Stimulated activated CD8-positive, alpha-beta memory T cell treated with anti-CD3 and anti-CD28 coated beads, Interleukin-7, amount 100 ng/mL, for 48 hours (primary cell): ENCODE measurements at places on chromosomes 11 and 22.

DNA sequence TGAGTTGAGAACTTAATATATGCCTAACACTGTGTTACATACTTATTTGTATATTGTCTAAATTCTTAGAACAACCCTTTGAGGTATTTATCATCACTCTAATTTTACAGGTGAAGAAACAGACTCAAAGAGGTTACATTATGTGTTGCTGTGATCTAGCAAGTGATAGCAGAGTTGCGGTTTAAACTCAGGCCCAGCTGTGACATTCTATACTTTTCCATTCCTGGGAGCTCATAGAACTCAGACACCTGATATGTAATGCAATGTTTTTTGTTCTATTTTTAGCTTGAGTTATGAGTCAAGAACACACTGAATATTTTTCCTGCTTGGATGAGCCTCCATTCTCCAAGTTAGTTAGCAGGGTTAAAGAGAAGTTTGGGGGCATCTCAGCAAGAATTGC lies 449.7 kb upstream of the DDI1 start:
- DNase-seq, result no peak

- no peak for DNase-seq
Observed at GRCh38 chr11:20770414-20770946, 101.1 kb downstream of the NELL1 start.

- no peak for DNase-seq
Observed at GRCh38 chr22:48099671-48100070, 1337.2 kb downstream of the TBC1D22A start.

DNA sequence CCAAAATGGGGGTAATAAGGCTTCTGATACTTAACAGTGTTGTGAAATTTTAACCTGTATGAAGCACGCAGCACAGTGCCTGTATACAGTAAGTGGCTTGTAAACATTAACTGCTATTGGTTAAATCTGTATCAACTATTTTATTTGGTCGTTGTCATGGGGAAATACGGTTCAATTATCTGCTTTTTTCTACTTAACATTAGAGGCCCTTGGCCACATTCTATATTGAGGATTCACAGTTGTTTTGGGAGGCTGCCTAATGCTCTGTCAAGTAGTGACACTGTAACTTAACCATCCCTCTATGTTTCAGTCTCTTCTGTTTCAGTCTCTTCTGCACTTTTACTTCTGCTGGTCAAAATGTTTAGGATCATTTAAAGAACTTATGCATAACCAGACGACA lies 95.6 kb downstream of the LDLRAD3 start:
- DNase-seq, result no peak

DNA sequence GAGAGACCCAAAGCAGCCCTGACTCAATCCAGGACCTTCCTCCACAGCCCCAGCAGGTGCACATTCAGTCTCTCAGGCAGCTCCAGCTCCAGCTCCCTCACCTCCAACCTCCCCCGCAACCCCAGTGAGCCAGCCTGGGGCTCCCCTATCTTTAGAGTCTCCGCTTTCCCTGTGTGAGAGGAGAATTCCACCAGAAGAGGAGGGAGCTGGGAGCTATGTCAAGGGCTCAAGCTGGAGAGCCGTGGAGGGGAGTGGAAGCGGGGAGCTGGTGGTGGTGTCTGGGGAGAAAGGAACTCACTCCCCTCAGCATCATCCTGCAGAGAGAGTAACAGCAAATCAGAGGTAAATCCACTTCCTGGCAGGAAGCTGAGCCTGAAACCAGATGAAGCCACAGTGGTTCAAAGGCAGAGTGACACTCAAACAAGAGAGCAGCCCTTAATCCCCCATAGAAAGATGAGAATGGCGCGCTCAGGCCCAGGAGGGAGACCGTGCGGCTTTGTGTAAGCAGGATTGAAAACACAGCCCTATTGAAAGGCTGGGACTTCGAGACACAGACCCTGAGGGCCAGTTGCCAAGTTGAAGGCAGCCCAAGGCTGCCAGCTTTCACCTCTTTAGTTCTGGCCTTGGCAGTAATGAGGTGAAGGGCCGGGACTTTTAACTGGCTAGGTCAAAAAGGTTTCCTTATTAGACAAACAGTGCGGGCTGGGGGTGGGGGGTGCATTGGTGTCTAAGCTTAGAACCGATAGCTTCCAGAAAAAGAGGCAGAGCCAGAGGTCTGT lies 21.4 kb upstream of the CDON start:
- peak; percentile 19 for DNase-seq

DNA sequence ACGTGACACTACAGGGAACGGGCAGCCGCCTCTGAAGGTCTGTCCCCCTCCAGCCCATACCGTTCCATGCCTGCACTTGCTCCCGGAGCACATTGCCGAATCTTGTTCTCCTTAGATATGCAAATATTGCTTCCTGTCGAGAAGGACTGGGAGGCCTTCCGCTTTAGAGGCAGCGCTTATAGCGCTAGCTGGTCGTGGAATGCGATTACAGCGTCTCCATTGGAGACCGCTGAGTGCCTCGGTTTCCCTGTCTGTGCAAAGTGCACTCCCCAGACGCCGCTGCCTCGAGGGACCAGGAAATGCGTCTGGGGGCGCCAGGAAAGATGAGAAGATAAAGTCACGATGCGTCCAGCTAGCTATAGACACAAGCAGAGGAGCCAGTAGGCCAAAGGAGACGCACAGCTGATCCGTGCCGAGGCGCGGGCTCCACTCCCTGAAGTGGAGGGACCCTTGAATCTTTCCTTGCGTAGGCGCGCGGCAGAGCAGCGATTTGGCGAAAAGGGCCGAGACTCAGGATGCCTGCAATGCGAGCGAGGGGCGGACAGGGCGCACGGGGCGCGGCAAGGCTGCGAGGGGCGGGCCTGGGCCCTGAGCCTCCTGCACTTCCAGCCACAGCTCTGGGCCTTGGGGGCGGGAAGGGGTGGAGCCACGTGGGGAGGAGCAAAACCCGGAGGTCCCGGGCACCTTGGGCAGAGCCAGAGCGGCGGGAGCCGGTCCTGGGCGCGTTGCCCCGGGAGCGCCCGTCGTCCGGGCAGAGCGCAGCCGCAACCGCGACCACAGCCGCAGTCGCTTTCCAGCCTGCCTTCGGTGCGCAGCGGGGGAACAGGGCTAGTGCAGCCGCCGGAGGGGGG lies at the start of gene RASSF10:
Gene RASSF10, plus strand, starts transcription at position 692 of the 851 bp plus-strand sequence. CDS start 261 bp downstream, outside the sequence.
- DNase-seq, result no peak

DNA sequence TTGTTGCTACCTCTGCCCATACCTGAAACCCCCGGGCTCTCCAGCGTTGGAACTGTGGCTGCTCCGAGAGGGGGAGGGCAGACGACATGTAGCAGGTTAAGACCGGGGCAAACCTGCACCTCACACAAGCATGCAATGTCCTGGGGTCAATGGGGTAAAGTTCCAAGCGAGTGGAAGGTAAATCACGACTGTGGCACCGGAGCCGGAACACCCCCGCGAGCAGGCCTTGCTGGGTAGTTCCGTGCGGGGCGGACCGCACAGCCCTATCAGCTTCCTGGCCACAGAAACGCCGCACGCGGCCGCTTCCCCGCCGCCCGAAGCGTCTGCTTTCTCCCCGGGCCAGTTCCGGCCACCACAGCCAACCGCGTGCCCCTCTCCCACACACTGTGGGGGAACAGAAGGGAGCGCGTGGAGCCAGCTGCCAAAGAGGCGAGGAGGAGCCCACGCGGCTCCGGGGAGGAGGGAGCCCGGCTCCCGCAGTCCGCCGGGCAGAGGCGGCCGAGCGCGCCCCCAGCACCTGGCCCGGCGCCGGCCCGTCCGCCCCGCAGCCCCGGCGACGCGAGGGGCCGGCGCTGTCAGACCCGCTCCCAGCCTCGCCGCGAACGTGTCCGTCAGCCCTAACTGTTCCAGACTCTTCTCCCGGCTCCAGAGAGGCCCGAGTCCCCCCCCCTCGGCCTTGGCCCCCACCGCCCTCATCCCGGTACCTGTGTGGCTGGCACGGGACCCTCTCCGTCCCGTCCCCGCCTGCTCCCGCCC lies 1.6 kb downstream of the SPTBN2 start:
- DNase-seq, result no peak

- no peak for DNase-seq
Observed at GRCh38 chr22:37472418-37473006, 13.7 kb downstream of the MFNG start.

DNA sequence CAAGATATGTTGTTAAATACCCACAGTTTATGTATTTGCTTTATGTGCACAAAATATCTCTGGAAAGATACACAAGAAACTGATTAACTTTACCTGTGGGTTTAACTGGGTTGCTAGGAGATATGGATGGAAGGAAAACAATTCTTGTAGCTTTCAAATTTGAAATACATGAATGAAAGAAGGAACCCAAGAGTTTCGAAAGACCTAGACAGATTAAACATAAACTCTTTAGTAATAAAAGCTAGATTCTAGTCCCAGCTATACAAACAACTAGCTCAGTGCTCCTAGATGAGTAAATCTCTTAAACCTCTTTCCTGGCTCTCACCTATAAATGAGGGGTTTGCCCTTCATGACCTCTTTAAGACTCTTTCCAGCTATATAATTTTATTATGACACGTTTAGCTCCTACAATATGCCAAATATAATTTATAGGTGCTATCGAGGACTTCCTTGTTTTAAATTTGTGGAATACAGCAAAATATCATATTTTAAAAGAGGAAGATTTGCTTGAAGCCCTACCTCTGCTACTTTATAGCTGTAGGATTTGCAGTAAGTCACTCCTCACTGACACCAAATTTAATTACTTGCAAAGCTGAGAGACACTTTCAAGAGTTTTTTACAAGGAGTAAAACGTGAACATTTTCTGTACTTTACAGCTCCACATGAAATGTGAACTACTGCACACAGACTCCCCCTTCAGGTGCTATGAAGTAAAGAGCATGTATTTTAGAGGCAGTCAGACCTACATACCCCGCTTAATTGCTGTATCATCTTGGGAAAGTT lies 50.7 kb downstream of the RRAS2 start:
- DNase-seq, result no peak

GRCh38 chr22:27242917-27243589 lies 558.5 kb downstream of the MN1 start:
- no peak for DNase-seq

- no peak for DNase-seq
Observed at GRCh38 chr11:23933721-23934120, 563.1 kb upstream of the LUZP2 start.

DNA sequence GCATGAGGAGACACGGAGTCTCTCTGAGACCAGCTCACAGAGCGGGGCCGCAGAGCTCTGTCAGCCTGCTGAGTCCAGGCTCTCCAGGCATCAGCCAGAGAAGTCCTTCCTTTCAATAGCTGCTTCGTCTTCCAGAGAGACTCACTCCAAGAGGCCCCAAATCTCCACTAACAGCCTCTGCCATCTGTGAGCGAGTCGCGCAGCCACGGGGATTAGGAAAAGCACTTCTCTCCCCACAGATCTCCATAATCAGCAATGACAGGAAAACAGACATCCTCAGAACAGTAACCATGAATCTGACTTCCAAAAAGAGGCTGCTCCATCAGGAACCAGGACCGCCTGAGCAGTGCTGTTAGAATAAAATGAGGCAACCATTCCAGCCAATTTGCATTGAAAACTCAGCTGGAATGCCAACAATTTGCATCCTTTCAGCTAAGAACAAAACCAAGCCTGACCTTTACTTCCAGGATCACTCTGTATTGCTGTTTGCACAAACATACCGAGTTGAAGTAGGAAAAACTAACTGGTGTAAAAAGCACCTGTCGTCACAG lies 65.4 kb downstream of the SMCO4 start:
- no peak for DNase-seq

DNA sequence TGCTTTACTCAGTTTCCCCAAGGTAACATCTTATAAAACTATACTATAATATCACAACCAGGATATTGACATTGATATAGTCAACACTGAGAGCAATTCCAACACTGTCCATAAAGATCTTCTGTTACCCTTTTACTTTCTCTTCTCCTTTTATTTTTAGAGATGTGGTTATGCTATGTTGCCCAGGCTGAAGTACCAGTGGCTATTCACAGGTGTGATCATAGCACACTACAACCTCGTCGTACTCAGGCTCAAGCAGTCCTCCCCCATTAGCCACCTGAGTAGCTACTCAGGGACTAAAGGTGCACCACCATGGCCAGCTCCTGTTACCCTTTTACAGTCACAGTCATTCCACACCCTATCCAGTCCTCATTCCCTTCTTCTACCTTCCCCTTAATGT lies 119.7 kb downstream of the CWF19L2 start:
- DNase-seq, result no peak

DNA sequence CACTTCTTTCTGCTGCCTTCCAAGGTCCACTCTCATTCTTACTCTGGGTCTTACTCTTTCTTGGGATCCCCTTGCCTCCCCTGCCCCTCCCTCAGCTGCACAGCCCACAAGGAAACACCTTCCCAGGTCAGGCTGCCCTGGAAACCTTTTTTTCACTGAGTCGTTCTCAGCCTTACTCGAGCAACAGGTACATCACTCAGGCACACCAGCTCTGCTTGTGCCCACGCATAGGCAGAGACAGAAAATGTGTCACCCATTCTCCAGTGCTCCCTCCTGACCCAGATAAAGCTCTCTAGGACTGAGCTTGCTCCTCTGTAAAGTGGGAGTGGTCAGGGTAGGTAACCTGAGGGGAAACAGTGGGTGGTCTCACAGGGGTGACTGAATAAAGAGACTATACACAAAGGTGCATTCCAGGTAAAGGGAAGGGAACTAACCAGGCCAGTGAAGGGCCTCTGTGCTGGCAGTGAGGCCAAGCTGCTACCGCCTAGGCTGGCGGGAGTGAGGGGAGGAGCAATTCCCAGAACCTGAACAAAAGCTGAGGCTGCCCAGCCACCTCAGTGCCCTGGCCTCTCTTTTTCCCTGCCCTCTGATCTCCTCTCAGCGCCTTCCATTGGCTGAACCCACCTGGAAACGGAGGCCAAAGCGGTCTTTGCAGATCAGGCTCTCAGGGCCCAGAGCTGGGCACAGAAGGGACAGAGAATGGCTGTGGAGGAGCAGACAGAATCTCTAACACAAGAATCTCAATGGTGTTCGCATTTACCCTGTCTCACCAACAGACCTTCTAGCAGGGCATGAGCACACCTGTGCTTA lies 15.9 kb downstream of the PRG3 start:
- DNase-seq, result no peak

DNA sequence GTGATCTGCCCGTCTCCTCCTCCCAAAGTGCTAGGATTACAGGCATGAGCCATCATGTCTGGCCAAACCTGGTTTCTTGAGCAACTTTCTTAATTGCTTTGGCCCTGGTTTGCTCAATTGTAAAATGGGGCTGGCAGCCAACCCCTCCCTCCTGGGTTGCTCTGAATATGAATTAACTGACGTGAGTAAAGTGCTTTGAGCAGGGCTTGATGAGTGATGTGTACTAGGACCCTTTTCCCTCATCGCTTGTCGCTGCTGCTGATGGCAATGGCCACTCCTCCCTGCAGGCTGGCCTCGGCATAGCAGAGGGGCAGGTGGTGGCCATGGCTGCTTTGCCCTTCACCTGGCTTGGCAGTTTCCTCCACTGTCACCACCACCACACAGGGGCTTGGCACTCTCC lies 41.5 kb downstream of the RNF141 start:
- no peak for DNase-seq

- DNase-seq, result no peak
Observed at GRCh38 chr11:45549257-45549656, 116.2 kb downstream of the CHST1 start.

- DNase-seq, result no peak
Observed at GRCh38 chr11:134036492-134037045, 32.3 kb upstream of the JAM3 start.
